Activated T-helper 1 cell treated with anti-CD3 and anti-CD28 coated beads, Interleukin-2, amount 50 U/mL, for 16 hours (primary cell): ENCODE measurements at places on chromosomes 4 and X.

GRCh38 chrX:123081776-123082175 is 102.3 kb upstream of the GRIA3 start:
- no peak for DNase-seq

GRCh38 chr4:62053974-62054373 is 853.8 kb downstream of the ADGRL3 start:
- no peak for DNase-seq

DNA sequence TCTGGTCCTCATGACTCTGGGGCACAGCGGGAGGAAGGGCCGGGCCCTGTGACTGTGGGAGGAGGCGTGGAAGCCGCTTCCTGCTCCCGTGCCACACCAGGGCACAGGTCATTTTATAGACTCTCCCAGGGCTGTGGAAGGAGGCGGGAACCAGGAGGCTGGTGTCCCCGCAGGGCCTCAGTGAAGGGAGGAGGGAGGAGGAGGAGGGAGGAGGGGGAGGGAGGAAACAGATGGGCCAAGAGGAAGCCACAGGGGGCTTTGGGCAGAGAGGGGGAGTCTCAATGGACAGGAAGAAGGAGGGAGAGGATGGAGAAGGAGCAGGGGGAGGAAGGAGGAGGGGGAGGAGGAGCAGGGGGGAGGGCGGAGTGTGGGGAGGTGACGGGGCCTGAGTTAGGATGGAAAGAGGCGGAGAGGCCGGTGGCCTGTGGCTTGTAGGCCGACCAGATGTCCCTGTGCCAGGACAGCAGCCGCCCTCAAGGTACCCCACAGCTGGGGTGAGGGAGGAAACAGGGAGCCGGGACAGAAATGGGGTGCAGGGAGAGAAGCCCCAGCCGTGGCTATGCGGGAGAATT is 6.2 kb upstream of the PLCXD1 start:
- DNase-seq: no peak

DNA sequence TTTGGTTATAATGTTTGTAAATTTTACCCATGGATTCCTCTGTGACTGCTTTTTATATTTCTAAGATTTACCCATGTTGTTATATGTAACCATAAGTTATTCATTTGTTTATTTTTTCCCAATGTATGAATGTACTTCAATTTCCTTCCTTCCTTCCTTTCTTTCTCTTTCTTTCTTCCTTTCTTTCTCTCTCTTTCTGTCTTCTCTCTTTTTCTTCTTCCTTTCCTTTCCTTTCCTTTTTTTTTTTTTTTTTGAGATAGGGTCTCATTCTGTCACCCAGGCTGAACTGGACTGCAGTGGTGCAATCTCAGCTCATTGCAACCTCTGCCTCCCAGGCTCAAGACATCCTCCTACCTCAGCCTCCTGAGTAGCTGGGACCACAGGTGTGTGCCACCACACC is 55.6 kb downstream of the ALPK1 start:
- DNase-seq: no peak

- no peak for DNase-seq
These were observed 182.5 kb upstream of the NPY2R start for GRCh38 chr4:155025762-155026457.

GRCh38 chr4:7684294-7684693 is 249.6 kb upstream of the PSAPL1 start:
- no peak for DNase-seq

- no peak for DNase-seq
These were observed 15.9 kb upstream of the TLR1 start for GRCh38 chr4:38820329-38821061.

GRCh38 chr4:88054901-88055300 is 47.5 kb downstream of the PKD2 start:
- DNase-seq: no peak

GRCh38 chrX:13428053-13428786 is 108.4 kb upstream of the ATXN3L start:
- no peak for DNase-seq

DNA sequence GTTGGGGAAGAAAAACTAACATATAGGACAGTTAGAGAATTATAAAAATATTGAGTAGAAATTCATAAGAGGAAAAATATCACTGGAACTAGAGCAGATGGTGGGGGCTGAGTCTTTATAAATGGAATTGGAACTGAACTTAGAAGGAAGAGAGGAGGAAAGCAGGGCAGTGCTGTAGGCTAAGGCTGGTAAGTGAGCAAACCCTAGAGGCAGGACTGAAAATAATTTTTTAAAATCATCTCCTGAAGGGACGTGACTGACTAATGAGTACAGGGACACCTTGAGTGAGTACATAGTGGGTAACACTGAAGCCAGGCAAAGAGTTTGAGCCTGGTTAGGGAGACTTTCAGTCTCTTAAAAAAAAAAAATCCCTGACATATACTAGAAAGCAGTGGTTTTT is 63.3 kb downstream of the GALNT7 start:
- DNase-seq: no peak

DNA sequence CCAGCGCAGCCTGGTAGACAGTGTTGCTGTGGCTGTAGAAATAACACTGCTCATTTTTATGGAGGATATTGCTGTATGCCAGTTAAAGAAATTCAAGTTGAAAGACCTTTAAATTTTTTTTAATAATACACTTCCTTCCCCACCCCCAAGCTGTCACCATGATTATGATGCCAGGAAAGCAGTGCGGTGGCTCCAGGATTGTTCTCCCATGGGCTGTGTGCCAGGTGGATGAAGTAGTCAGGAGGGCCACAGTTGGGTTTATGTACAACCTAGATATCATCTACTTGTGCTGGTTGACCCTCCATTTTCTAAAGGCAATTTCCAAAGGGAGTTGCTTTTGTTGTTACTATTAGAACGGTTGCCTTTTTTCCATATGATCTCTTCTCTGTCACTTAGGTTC is 136.6 kb downstream of the AFF1 start:
- DNase-seq: no peak

- DNase-seq: no peak
These were observed 382.8 kb upstream of the CTSO start for GRCh38 chr4:156336511-156336910.

GRCh38 chr4:10879411-10880110 is 195.0 kb upstream of the CLNK start:
- no peak for DNase-seq

GRCh38 chr4:101689220-101689619 is 101.3 kb upstream of the BANK1 start:
- DNase-seq: no peak

DNA sequence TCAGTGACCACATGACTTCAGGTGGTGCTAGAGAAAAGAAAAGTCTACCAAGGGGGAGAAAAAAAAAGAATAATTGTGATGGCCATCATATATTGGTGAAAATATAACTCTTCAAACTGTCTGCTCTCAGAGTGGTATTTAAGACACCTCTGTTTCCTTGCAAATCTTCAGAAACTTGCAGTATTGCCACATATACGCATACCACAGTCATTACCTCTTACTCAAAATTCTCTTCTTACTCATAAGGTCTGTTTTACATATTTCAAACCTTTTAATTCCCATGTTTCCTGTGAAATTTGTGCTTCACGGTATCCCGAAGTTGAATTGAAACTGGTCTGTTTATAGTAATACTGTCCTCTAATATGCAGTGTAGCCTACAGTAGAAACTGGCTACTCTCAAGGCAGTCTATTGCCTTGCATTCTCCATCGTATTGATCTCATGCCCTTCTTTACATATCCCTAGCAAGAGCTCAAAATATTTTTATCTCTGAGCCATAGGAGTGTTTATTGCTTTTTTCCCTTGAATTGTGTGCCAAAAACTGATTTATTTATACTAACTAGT is 34.7 kb upstream of the LHFPL1 start:
- DNase-seq: no peak

DNA sequence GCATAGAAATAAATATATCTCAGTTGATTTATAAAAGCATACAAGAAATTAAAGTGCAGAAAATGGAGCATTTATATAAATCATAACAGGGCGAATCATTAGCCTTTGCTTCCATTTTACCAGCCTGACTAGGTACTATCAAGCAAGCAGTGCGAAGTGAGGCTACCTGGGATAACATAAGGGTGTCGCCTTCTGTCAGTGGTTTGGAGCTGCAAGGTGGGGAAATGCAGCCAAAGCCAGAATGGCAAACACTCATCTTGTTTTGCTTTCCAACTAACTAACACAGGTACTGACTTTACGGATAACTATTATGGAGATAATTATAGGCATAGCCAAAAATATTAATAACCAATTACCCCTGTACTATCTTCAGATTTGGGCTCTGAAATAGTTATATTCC is 1459.8 kb downstream of the RAPGEF2 start:
- no peak for DNase-seq

DNA sequence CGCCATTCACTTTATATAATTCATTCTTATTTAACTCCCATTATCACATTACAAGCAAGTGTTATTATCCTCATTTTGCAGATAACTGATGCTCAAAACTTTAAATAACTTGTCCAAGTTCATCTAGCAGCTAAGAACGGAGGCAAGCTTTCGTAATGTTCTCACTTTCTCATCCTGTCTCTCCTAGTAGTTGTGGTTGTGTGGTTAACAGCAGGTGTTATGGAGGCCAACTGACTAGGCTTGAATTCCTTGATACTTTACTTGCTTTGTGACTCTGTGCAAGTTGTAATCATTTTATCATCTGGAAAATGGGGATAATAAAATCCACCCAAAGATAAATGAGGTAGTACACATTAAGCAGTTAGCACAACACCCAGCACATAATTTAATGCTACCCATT is 109.9 kb upstream of the PTPN13 start:
- no peak for DNase-seq

GRCh38 chr4:8191136-8191747 is 7.8 kb upstream of the SH3TC1 start:
- DNase-seq: no peak

- DNase-seq: no peak
These were observed 28.2 kb upstream of the MSX1 start for GRCh38 chr4:4831266-4831665.

- no peak for DNase-seq
These were observed 61.2 kb downstream of the CPE start for GRCh38 chr4:165439981-165440380.

DNA sequence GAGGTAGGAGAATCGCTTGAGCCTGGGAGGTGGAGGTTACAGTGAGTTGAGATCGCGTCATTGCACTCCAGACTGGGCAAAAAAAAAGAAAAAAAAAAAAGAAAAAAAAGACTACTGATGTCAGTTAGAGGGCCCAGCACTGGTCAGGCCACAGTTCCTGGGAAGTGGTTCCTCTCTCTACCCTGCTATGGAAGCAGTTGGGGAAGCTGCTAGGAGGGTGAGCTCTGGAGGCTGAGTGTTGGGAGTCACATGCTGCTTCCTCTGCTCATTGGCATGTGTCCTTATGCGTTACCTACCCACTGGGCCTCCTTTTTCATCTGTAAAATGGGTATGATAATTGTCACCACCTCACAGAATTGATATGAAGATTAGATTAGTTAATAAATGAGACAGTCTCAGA is 50.7 kb downstream of the SEPSECS start:
- DNase-seq: no peak

DNA sequence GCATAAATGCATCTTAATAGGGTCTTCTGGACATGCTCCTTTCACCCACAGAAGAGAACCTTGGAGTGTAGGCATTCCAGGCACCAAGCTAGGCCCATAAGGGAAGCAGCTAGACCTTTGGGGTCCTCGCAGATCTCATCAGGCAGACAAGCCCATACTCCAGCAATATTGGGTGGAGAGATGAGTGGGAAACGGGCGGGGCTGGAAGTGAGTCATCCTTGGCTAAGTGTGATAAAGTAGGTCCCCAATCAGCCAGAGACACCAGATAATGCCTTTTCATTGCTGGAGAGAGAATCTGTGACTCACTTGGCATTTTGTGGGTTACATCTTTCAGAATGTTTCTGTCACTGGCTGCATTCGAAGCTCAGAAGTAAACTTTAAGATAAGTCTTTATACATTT is 133.3 kb upstream of the MBNL3 start:
- DNase-seq: peak; percentile 4

DNA sequence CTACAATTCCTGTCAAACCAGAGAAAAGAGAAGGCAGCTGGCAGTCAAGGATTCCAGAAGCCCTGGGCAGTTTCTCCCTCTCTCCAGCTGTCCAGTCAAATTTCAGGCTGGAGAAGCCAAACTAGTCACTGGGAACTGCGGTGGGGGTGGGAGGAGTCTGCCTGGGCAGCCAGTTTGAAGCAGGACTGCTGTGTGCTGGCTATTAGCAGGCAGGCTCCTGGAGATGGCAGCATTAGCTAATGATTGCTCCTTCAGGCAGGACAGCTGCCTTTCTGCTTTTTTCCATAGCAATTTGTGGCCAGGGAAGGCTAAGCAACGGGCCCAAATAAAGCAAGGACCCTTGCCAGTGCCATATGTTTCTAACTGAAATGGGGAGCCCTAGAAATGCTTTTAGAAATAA is 44.7 kb upstream of the FGF13 start:
- no peak for DNase-seq

- DNase-seq: no peak
These were observed 90.1 kb upstream of the NOCT start for GRCh38 chr4:138925495-138925894.

DNA sequence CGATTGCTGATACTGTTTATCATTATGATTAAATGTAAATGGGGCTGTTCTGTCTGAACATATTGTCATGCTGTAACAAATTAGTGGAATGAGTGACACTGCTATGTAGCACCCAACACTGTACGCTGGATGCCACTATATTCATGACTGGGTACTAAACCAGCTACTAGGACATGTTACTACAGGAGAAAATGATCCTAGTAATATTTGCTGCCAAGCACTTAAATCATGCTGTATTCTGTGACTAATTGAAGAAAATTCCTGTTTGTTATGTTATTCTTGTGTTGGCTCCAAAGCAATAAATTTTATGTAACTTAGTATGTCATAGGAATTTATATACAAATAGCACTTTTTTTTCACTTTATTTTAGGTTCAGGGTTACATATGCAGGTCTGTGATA is 804.2 kb downstream of the CENPC start:
- no peak for DNase-seq

GRCh38 chr4:141447761-141448160 is 188.6 kb upstream of the IL15 start:
- DNase-seq: no peak

DNA sequence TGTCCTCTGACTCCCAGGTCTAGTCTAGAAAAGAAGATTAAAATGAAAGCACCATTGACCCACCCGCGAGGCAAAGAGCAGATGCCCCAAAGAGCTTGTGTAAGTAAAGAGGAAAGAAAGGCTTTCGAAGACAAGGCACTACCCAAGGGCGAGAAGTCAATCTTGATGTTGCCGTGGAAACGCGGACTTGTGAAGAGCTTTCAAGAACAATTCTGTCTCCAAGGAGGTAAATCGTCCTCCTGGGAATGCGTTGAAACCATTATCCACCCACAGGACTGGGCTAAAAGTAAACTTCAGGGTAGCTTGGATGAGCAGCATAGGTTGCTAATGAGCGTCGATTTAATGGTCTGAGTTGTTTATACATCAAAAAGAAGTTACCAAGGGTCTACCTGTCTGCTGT is 189.3 kb downstream of the DHRSX start:
- no peak for DNase-seq

GRCh38 chrX:68827256-68827655 is 1.6 kb upstream of the EFNB1 start:
- DNase-seq: no peak

GRCh38 chrX:63740382-63740781 is 44.6 kb downstream of the ARHGEF9 start:
- DNase-seq: no peak

GRCh38 chrX:14934423-14934822 is 61.2 kb downstream of the MOSPD2 start:
- no peak for DNase-seq
